Stimulated activated CD8-positive, alpha-beta memory T cell treated with anti-CD3 and anti-CD28 coated beads, Interleukin-2, amount 100 ng/mL, for 1 hour (primary cell): ENCODE measurements at places on chromosomes 5 and 9.

- no peak for DNase-seq
Measured at GRCh38 chr9:88947581-88948573, 43.4 kb upstream of the S1PR3 start.

DNA sequence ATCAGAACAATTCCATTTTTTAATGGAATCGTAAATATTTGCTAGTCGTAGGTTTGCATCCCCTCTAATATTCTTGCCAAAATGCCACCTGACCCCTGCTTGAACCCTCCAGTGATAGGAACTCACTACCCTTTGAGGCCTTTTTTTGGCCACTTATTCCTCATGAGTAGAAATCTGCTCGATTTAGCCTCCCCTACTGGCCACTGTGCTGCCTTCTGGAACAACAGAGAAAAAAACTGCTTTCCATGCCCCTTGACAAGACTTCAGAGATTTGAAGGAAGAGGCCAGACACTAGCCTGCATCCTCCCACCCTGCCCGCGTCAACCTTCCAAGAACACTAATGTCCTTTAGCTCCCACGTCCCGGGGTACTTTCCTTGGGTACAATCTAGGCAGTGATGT, 4.1 kb downstream of the CCDC69 start:
- DNase-seq: no peak

DNA sequence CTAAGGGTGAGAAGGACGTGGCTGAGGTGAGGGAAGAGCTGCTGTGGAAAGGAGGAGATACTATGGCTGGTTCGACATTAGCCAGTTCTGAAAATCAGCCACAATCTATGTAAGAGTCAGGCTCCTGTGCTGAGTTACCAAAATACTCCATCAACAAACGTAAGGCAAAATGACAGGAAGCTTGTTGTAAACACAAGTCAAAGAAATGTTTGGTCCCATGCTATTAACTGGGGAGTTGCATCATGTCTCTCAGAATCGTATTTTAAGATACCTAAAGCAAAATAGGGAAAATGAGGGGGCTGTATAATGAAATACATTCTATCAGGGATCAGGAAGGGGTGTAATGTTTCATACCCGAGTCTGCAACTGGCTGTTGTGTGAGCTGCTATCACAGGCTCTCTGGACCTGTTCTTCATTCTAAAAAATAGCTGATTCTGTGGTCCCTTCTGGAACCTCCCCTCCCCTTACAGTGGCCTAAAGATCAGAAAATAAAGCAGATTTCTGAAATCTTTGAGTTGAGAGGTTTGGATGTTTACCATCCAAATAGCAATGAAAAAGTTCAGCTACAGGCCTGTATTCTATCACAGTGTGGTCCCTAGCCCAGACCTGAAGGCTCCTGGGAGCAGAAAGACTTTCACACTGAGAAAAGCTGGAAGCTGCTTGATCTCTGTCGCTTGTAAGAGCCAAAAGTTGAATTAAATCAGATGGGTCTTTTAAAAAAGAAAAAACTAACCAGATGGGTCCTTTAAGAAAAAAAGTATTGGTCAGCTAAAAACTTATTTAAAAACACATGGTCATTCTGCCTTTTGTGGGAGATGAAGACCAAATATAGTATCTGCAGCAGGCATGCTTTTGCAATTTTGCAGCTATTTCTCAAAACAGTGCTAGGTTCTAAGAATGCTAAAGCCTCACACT, 97.8 kb upstream of the SMC5 start:
- DNase-seq: no peak

DNA sequence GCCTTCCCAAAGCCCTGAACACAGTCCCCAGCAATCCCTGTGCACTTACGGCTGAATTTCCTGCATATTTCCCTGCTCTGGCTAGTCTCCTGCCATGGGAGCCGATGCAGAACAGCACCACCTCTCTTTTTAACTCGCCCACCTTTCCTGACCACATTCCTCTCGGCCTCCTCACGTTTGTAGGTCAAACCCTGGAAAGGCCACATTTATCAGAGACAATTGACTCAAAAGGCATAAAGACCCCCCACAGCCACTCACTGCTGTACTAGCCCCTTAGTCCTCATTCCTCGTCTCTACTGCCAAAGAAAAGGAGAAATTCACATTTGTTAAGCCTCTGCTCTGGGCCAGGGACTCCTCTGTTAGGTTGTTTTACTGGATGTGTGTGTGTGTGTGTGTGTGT, 43.6 kb downstream of the ENC1 start:
- DNase-seq: no peak

- DNase-seq: no peak
Measured at GRCh38 chr5:102545175-102545574, 46.4 kb upstream of the SLCO6A1 start.

DNA sequence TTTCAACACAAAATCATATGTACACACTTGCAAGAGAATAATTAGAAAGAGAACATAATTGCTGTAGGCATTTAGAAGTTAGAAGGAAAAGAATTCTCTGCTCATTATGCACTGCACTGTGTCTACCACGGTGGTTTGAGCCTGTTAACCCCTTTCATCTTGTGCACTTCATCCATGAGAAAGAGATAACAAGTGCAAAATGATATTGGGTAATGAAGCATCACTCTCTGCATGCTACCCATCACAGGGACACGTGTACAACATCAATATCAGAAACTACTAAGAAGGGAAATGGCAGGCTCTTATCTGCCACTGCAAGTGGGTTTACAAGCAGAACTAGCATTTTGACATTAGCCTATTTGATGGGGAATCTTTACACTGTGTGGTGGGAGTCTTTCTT, 202.6 kb downstream of the CDH12 start:
- no peak for DNase-seq

GRCh38 chr5:138698713-138699112, 54.5 kb upstream of the CTNNA1 start:
- DNase-seq: no peak

DNA sequence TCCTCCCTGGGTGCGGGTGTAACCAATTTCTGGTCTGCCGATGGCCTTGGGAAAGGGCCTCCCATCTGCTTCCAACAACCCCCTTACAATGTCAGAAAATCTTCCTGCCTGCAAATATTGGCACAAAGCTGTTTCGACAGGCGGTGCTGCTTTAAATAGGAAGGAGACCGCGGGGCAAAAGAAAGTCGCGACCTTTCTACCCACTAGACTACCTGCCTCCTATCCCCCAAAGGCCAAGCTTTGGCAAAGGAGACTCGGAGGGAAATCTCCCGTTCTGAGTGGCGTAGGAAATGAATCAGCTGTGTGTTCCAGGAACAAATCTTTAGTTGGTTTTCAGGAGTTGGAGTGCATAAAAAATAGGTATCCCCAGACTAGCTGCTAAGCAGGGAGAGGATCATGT, 36.8 kb upstream of the NFIB start:
- DNase-seq: no peak

GRCh38 chr9:23824830-23825591, 1.0 kb downstream of the ELAVL2 start:
- no peak for DNase-seq

DNA sequence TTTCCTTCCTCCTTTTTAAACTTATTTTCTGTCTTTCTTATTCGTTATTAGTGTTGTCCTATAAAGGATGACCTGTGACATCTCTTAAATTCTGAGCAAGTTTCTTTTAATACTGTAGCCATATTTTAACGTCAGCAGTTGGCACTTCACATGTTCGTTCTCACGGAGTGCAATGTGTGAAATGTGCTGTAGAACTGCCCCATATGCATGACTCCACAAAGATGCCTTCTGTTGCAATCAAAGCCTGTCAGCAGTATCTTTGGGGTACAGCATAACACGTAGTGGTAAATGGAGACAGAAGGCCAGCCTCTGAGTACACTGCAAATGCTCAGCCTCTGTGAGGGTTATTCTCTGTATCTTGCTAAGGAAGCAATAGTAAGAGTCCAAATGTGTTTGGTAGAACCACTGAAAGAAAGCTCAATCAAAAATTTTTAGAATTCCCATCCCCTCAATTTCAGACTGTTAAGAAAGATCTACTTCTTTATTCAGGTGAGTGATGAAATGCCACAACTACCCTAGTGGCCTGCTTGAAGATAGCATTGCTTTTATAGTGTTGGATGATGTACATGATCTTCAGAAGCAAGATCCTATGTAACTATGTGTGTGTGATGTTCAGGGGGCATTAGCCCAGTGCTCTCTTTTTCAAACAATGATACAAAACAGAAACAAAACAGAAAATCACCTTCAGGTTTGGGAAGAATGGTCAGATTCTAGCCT, 277.7 kb downstream of the TMEM167A start:
- DNase-seq: no peak

- no peak for DNase-seq
Measured at GRCh38 chr9:13083963-13084528, 195.4 kb downstream of the MPDZ start.

GRCh38 chr5:134577796-134578577, 52.5 kb downstream of the JADE2 start:
- DNase-seq: peak; percentile 53

- DNase-seq: no peak
Measured at GRCh38 chr5:97501965-97502305, 318.9 kb upstream of the RIOK2 start.

DNA sequence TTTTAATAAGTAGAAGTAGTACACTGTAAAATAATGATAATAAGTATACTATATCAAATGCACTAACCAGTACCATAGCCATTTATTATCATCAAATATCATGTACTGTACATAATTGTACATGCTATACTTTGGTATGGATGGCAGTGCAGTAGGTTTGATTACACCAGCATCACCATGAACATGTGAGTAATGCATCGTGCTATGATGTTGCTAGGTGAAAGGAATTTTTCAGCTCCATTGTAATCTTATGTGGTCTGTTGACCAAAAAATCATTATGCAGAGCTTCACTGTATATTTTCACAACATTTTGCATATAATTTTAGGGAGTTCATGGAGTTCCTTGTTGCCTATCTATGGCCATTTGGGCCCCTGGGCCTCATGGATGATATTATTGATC, 72.2 kb upstream of the HMHB1 start:
- no peak for DNase-seq

GRCh38 chr9:39108145-39108544, 179.8 kb downstream of the CNTNAP3 start:
- DNase-seq: no peak

- no peak for DNase-seq
Measured at GRCh38 chr5:134175921-134176510, 734 bp downstream of the SKP1 start.

GRCh38 chr5:67378256-67378655, 181.7 kb upstream of the CD180 start:
- DNase-seq: no peak

- no peak for DNase-seq
Measured at GRCh38 chr5:78640662-78641474, 7.7 kb downstream of the LHFPL2 start.

GRCh38 chr9:114229295-114229694, 74.0 kb downstream of the COL27A1 start:
- no peak for DNase-seq

- no peak for DNase-seq
Measured at GRCh38 chr5:39106322-39106721, 32.1 kb upstream of the RICTOR start.

GRCh38 chr9:33049680-33050361, 24.7 kb downstream of the DNAJA1 start:
- no peak for DNase-seq

GRCh38 chr5:154444556-154445421, 1.0 kb upstream of the SAP30L start:
- no peak for DNase-seq

DNA sequence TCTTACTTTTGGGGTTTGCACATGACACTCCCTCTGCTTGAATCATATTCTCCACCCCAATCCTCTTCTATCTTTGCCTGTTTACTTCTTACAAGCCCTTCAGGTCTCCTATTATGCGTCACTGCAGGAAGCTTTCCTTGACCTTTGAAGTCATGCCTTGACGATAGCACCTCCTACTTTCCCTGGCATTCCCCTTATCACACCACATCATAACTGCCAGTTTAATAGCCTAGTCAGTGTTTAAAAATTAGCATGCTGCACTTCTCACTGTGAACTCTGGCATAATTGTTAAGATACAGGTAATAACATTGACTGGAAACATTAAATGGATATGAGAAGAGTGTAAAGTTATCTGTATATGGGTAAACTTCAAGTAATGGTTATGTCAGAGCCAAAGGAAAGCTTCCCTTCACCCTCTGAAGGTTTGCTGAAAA, 37.1 kb upstream of the CEP120 start:
- no peak for DNase-seq

GRCh38 chr9:76912636-76913275, 6.8 kb upstream of the PRUNE2 start:
- DNase-seq: no peak

GRCh38 chr5:94968507-94969095, 316.3 kb downstream of the MCTP1 start:
- no peak for DNase-seq

GRCh38 chr5:7585807-7586206, 189.9 kb downstream of the ADCY2 start:
- no peak for DNase-seq

DNA sequence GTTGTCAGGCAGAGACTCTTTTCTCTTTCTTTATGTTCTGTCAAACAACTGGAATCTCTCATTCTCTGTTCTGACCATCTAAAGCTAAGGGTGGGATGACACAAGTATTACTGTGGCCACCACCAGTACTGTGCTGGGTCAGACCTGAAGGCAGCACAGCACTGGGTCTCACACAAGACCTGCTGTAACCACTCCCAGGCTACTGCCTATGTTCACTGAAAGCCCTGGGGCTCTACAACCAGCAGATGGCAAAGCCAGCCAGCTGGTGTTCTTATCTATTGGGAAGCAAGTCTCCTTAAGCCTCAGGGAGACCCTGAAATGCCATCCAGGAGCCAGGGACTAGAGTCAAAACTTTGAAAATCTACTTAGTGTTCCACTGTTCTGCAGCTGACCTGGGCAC, 189.5 kb downstream of the SLCO4C1 start:
- DNase-seq: no peak

DNA sequence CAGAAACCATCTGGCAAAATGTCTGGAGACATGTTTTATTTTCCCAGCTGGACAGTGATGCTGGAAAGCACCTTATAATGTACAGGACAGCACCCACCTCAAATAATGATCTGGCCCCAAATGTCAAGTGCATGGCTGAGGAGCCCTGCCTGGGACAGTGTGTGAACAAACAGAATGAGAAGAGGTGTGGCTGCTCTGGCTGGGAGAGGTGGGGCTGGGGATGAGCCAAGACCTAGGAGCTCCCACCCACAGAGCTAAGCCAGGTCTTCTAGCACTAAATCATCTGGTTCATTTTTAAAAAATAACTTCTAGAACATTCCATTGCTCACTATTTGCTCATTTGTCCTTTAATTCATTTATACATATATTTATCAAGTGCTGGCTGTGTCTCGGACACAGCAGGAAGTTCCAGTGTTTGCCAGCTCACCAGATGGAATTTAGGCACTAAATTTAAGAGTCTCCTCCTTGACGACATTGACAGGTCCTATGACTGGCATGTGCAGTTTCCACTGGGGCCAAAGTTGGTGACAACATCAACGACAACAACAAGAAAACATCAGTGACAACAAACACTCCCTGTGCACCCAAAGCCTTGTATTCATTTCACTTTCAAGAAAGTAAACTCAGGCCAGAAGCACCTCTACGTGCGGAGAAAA, 59.1 kb downstream of the GTF3C4 start:
- DNase-seq: no peak
